ENCODE measurements at places on chromosomes 4 and X.
A peak's percentile ranks its signal among the peaks of the same experiment; 100 is the strongest.

DNA sequence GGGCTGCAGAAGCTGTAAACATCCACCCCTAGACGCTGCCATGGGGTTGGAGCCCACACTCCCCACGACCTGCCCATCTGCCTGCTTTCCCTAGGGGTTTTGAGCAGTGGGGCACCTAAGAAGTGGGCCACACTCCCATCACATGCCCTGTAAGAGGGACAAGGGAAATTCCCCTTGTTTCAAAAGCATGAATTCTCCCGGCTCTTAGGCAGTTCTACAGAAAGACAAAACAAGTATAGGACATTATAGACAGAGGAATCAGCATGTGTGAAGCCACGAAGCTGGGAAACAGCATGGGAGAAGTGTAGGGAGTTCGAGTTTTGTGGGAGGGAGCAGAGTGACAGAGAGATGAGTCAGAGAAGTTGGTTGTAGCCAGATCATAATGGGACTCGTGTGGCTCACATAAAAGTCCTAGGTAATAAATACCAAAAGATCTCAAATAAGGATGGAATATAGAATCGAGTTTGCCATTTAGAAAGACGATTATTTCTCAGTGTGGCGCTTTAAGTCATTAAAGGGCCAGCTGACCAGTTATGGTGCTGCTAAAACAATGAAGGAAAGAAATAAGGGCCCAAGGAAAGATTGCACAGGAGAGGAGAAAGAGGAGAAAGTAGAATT is 23.9 kb downstream of the APOO start:
- H3K4me3 ChIP-seq = peak overlapping the region; percentile 30
- H3K27ac ChIP-seq = peak overlapping the region; percentile 65
- H3K4me1 ChIP-seq = peaks cover 19% of the 10 kb centered on the region

- no peak overlapping the region for H3K4me3 ChIP-seq
- H3K36me3 ChIP-seq = no peaks in the 10 kb centered on the region
- DNase-seq = no peak
Measured at GRCh38 chr4:90148574-90149148, 21.5 kb downstream of the CCSER1 start.

DNA sequence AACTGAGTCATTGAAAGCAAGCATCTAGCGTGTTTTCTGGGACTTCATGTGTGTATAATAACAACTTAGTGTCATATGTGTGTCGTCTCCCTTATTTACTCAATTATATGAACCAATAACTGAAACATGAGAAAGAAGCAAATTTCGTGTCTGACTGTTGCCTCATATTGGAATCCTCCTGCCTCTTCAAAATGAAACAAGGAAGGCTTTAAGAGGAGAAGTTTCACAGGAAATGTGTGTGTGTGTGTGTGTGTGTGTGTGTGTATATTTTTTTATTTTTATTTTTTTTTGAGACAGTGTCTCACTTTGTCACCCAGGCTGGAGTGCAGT is 145.8 kb upstream of the SFRP2 start:
- DNase-seq = no peak
- no peaks in the 10 kb centered on the region for H3K36me3 ChIP-seq
- no peak overlapping the region for H3K27ac ChIP-seq
- H3K4me3 ChIP-seq = no peak overlapping the region
- peaks cover 7% of the 10 kb centered on the region for H3K4me1 ChIP-seq
- no peaks in the 10 kb centered on the region for H3K27me3 ChIP-seq

- H3K27ac ChIP-seq = peak overlapping the region; percentile 79
- DNase-seq = peak; percentile 13
- no peaks in the 10 kb centered on the region for H3K27me3 ChIP-seq
- H3K4me3 ChIP-seq = peak overlapping the region; percentile 61
Measured at GRCh38 chr4:147057611-147058190, 112.0 kb upstream of the TTC29 start.

DNA sequence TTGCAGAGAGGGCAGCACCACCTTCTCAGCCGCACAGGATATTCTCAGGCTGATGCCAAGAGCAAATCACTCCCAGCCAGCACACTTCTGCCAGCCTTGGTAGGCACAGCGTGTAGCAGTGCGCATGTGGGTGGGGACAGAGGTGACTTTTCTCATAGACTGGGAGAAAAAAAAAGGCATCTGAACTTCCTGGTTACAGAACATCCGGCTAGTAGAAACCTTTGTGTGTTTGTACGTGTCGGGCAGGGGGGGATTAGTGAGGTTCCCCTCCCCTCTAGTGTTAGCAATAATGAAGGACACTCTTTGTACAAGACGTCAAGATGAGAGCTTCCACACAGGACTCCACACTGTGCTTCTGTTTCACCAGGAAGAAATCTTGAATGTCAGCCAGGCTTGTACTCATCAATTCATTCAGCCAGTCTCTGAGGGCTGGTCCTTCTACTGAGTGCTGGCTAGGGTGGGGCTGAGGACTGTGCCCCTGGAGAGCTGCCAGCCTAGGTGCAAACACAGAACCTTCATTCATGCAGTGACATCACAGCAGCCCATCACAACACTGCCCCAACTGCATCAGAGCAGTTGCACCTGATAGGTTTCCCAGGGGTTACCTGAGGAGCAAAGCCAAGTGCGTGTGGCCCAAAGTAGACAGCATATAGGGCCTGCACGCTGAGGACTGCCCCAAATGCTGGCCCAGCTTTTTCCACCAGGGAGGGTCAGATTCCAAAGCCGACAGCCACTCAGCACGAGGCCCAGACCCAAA is 34.7 kb downstream of the SLC25A5 start:
- no peaks in the 10 kb centered on the region for H3K36me3 ChIP-seq
- H3K4me1 ChIP-seq = peaks cover 22% of the 10 kb centered on the region
- H3K4me3 ChIP-seq = no peak overlapping the region

DNA sequence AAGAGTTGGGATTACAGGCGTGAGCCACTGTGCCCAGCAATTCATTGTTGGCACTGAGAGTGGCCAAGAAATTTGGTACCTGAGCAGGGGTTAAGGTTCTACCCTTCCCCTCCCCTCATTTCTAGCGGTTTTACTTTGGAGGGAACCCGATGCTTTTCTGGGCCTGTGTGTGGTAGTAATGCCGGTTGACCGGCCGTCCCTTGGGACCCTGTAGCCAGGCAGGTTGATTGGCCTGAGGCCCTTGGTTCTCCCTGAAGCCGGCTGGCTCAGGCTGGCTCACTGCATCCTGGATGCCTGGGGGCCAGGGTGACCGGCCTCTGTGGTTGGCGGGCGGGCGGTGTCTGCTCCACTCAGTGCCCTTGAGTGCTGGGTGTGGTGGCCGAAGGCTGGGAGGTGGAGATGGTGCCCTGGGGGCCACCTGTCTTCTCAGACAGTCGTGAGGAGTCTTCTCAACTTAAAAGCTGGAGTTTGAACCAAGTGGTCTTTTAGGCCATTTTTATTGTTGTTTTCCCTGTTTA is 45.6 kb downstream of the RGS12 start:
- H3K4me3 ChIP-seq = no peak overlapping the region
- DNase-seq = no peak

GRCh38 chrX:133607419-133608348 is 192.4 kb upstream of the GPC4 start:
- no peaks in the 10 kb centered on the region for H3K4me1 ChIP-seq
- no peaks in the 10 kb centered on the region for H3K36me3 ChIP-seq
- peaks cover 41% of the 10 kb centered on the region for H3K27me3 ChIP-seq

- no peak for DNase-seq
- H3K27ac ChIP-seq = no peak overlapping the region
- H3K4me1 ChIP-seq = no peaks in the 10 kb centered on the region
- peaks cover 30% of the 10 kb centered on the region for H3K27me3 ChIP-seq
- H3K36me3 ChIP-seq = peaks cover 18% of the 10 kb centered on the region
Measured at GRCh38 chrX:16612257-16612897, 37.6 kb upstream of the S100G start.

DNA sequence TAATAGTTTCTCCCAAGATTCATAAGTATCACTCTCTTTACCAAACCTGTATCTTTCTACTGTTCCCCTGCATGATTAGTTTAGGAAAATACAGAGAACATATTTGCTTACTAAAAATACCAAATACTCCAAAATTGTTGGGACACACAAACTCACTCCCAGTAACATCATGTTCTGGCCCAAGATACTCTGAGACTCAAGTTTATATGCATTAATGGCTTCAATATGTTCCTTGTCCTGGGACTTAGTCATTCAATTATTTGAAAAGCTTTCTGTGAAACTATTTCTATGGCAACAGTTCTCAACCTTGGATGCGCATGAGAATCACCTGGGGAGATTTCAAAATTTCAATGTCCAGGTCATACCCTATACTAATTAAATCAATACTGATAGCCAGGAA is 138.9 kb upstream of the PTCHD1 start:
- H3K4me1 ChIP-seq = no peaks in the 10 kb centered on the region
- no peaks in the 10 kb centered on the region for H3K36me3 ChIP-seq
- H3K27ac ChIP-seq = no peak overlapping the region
- DNase-seq = no peak

DNA sequence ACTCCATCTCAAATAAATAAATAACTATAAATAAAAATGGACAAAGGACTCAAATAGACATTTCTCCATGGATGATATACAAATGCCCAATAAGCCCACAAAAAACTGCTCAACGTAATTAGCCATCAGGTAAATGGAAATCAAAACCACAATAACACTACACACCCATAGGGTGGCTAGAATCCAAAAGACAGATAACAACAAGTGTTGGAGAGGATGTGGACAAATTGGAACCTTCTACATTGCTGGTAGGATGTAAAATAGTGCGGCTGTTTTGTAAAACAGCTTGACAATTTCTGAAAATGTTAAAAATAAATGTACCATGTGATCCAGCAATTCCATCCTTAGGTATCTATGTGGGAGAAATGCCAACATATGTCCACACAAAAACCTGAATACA is 52.1 kb downstream of the ZNF157 start:
- H3K4me3 ChIP-seq = no peak overlapping the region
- H3K27ac ChIP-seq = no peak overlapping the region
- no peak for DNase-seq
- H3K36me3 ChIP-seq = peaks cover 5% of the 10 kb centered on the region
- no peaks in the 10 kb centered on the region for H3K27me3 ChIP-seq

GRCh38 chrX:57925806-57926205 is 15.5 kb upstream of the ZXDA start:
- no peak for DNase-seq
- H3K4me1 ChIP-seq = peaks cover 5% of the 10 kb centered on the region
- H3K36me3 ChIP-seq = no peaks in the 10 kb centered on the region

GRCh38 chrX:141638550-141638949 is 49.0 kb downstream of the SPANXA2 start:
- no peak for DNase-seq
- H3K27me3 ChIP-seq = no peaks in the 10 kb centered on the region
- no peaks in the 10 kb centered on the region for H3K36me3 ChIP-seq
- H3K4me3 ChIP-seq = no peak overlapping the region

- H3K27me3 ChIP-seq = no peaks in the 10 kb centered on the region
- DNase-seq = no peak
- H3K27ac ChIP-seq = no peak overlapping the region
- no peaks in the 10 kb centered on the region for H3K4me1 ChIP-seq
- no peaks in the 10 kb centered on the region for H3K36me3 ChIP-seq
- no peak overlapping the region for H3K4me3 ChIP-seq
Measured at GRCh38 chr4:18815081-18815778, 793.7 kb upstream of the LCORL start.

DNA sequence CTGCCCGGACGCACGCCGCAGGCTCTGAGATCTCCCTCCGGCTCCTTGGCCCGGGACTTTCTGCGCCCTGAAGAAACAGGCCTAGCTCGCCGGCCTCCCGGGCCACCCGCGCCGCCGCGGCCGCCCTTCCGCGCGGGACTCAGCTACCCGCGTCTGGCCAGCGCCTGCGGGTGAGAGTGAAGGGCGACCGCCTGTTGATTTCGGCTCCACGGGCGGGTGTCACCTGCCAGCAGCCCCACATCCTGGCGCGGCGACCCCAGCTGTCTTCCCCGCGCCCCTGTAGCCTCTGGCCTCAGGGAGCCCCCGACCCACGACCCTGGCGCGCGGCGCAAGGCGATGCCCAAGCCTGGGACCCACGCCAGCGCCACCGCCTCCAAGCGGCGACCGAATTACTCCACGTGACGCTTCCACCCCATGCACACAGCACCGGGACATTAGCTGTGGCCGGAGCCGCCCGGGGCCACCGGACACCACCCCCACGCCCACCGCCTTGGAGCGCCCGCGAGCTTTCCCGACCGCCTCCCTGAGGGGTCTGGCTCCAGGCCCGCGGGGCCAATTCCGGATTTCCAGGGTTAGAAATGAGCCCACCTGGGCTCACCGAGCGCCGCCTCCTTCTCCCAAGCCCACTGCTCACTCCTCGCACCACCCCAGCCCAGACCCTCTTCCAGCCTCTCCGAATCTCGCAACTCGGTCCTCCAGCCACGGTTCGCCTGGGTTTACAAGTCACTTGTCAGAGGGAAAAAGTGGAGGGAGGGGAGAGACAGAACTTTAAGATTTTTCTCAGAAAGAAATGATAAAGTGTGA is 10.2 kb downstream of the ARX start:
- no peak overlapping the region for H3K4me3 ChIP-seq
- no peaks in the 10 kb centered on the region for H3K36me3 ChIP-seq
- no peaks in the 10 kb centered on the region for H3K27me3 ChIP-seq
- no peaks in the 10 kb centered on the region for H3K4me1 ChIP-seq
- no peak overlapping the region for H3K27ac ChIP-seq

DNA sequence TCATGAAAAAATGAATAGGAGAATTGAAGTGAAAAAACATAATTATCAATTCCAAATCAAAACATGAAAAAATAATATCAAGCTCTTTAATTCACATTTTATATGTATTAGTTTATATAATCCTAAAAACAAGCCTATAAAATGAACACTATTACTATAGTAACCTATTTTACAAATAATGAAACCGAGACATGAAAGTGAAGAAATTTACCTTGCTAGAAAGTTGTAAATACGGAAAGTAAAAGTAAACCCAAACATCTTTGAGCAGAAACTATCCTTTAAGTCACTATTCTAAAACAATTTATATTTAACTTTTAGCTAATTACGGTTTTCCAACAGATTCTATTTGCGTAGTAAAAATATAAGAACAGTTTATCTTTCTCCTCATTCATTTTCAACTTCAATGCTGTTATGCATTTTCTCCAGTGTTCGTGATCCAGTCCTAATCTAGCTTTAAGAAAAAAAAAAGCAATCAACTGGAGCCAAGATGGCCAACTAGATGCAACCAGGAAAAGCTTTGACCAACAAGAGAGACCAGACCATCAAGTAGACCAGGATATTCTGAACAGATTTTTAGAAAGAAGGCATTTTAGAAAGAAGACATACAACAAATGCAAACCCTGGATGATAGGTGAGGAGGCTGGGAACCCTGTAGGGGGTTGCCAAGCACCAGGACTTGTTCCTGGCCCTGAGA is 67.0 kb downstream of the DDX53 start:
- no peaks in the 10 kb centered on the region for H3K36me3 ChIP-seq
- peaks cover 39% of the 10 kb centered on the region for H3K27me3 ChIP-seq
- H3K4me3 ChIP-seq = no peak overlapping the region
- DNase-seq = no peak

DNA sequence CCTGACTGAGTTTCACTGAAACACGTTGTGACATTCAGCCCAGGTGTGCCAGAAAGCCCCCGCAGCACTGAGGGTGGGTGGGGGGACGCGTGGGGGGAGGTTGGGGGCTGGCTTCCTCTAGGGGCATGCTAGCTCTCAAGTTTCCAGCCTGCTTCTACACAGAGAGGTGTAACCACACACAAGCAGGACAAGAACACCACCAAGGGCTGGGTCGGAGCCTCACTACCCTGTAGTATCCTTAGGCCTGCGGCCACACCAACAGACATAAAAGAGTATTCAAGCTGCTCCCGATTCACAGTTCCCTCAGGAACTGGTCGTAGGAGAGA is 1.8 kb downstream of the USP46 start:
- no peak overlapping the region for H3K27ac ChIP-seq
- H3K4me1 ChIP-seq = peaks cover 34% of the 10 kb centered on the region
- no peaks in the 10 kb centered on the region for H3K27me3 ChIP-seq
- DNase-seq = no peak

GRCh38 chr4:127479031-127479622 is 153.6 kb upstream of the INTU start:
- DNase-seq = peak; percentile 58
- no peaks in the 10 kb centered on the region for H3K4me1 ChIP-seq
- no peak overlapping the region for H3K4me3 ChIP-seq
- no peaks in the 10 kb centered on the region for H3K36me3 ChIP-seq
